Stimulated activated CD4-positive, alpha-beta T cell treated with anti-CD3 and anti-CD28 coated beads, Interleukin-15, amount 100 ng/mL, for 1 hour (primary cell): ENCODE measurements at places on chromosomes 5 and 9.

DNA sequence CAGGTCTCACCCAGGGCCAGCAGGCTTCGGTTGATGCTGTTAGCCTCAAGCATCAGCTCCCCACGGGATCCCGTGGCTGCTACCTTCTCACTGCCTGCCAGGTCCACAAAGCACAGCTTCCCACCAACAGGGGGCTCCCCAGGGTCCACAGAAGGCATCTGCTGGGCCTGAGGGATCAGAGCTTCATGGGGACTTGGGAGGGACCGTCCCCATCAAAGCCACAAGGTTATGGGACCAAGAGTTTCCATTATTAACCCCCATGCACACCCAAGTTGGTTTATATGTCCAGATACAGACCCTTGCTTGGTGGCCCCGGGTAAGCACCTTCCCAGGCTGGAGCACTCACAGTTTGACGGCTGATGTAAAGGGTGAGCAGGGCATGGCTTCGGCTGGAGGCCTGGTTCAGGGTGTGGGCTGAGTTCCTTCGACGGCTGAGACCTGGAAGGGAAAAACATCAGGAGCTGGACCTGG is 3.0 kb downstream of the KIF12 start:
- DNase-seq = no peak

DNA sequence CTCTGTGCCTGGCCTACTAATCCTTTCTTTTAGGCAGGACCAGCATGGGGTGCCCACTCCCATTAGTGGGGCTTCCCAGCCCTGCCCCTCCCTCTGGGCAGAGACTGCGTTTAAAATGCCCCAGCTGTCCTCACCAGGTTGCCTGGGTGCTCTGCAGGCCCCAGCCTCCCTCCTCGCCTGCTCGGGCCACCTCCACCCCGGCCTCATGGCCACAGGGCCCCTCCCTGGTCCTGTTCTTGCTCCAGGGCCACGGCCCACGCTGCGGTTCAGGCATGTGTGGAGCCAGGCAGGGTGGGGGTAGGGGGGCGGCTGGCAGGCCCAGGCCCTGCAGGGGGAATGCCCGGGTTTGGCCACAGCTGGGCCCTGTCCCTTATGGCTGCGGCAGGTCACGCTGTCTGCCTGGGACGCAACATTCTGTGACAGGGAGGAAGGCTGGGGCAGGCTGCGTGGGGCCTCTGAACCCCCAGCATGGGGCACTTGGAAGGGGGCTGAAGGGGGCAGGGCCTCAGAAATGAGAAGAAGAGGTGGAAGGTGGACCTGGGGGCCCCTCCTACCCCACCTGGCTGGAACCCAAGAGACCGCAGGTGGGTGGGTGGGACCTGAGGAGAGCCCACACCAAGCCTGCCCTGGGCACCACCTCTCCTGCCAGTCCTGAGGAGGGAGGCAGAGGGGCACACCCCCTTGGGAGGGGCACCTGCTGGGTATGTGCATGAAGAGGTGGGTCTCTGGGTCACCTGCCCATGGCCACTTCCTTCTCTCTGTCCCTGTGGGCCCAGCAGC is at the start of gene LCN12:
Gene LCN12, plus strand, starts transcription at position 733 of the 780 bp plus-strand sequence. CDS start 55 bp downstream, outside the sequence.
- no peak for DNase-seq

DNA sequence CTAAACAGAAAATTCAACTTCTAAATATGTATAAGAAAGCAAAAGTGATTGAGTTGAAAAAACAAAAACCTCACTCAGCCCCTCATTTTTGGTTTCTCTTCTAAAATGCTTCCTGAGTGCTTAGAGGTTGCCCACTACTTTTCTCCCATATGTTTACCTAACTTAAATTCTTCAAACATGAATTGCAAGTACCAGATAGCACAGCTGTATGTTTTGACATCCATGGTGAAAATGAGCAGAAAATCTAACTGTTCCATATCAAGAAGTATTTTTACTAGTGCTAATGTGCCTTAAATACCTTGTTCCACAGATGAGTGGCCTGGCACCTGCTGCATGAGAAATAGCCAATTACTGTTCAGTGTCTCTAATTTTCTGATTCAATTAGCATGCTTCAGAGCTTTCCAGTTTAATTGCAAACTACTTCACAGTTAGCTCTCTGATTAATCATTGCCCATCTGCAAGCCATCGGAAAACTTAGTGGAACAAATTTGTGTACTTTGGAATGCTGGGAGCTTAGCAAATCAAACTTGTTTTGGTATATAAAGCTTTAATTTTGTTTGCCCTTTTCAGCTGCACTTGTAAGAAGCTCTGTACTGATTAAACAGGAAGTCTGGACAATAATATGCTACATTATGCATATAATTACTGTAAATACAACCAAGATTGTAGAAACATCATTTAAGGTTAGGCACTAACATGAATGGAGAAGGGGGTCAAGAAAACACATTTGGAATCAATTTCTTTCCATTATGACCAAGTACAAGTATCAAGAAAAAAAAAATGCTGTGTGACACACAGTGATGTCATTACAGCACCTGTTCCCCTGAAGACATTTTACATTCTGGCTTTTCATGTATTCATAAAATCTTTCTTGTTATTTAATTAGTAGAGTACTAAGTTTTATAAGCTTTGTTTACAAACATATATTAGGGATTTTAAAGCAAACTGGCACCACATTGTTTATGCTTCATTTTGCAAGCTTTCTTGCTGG is 65.6 kb downstream of the POU5F2 start:
- no peak for DNase-seq

GRCh38 chr9:100058699-100059579 is 39.9 kb downstream of the ERP44 start:
- no peak for DNase-seq

DNA sequence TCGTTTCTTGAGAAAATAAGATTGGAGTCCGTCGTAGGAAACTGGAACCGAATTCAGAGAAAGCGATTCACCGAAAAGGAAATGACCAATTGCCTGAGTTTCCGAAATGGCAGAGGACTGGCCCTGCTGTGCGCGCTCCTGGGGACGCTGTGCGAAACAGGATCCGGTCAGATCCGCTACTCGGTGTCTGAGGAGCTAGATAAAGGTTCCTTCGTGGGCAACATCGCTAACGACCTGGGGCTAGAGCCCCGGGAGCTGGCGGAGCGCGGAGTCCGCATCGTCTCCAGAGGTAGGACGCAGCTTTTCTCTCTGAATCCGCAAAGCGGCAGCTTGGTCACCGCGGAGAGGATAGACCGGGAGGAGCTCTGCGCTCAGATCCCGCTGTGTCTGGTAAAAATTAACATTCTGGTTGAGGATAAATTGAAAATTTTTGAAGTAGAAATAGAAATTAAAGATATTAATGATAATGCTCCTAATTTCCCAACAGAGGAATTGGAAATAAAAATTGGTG is 379 bp downstream of the PCDHGA3 start:
- DNase-seq = no peak

DNA sequence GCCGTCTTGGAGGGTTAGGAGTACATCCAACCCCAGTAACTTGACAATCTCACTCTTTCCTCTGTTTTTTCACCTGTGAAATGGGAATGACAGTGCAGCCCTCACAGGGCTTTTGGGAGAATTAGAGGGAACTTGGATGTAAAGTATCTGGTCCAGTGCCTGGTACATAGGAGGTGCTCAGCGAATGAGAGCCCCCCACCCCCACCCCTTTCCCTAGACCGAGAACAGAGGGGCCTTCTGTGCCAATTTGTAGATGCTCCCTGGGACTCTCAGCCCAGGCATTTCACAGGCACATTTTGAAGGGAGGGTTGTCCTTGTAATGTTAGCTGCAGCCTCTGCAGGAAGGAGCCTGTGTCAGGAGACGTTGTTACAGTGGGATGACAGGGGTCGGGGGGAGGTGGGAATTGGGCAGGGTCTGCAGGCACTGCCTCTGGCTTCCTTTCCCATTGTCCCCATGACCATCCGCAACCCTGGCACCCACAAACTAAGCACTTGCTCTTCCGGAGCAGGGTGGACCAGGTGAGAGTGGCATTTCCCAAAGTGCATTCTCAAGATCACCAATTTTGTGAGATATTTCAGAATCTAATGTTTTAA is 47.0 kb downstream of the AMBP start:
- no peak for DNase-seq

DNA sequence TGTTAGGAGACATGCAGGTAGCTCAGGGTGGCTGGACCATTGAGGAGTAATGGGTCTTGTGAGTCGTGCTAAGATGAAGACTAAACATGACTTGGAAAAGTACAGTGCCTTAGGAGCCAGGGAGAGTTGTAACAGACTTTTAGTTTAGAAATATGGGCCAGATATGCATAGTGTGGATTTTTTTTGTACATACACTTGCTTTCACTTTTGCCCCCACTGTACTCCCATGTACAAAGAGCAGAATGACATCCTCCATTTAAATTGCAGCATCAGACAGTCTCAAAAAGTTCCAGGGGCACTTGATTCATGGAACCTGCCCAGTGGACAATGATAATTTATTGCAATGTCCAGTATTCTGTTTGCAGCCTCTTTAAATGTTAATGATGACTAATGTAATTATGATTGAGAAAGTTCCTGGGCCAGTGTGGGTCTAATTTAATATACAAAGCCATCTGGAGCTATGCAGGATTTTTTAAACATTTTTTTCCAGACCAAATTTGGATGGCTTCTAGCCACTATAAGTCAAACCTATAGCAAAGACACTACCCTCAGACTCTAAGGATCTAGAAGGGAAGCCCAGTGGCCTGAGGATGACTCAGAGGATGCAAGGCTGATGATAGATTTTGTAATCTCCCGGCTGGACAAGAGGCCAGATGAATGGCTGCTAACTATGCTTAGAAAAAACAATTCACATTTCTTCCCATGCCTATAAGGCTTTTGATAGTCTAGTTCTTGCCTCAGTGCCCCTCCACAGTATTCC is 80.1 kb downstream of the TRPC7 start:
- no peak for DNase-seq

DNA sequence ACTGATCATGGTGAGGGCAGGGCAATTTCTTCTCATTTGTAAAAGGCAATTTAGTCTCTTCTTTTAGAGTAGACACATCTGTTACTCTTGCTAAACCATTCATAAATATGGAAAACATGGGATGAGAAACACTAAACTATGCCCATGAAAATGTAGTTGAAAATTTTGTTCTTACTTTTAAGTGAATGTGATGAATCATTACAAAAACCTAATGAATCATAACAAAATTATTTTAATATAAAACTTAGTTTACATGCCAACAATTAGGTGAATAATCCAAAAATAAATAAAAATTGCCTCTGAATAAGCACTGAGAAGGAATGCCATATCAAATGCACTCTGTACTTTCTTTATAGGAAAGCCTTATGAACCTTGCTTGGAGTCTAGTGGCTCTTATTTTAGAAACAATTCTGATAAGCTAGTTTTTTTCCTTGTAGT is 297.7 kb upstream of the EFNA5 start:
- no peak for DNase-seq

- no peak for DNase-seq
Measured at GRCh38 chr9:120729791-120730241, 15.5 kb upstream of the MEGF9 start.

DNA sequence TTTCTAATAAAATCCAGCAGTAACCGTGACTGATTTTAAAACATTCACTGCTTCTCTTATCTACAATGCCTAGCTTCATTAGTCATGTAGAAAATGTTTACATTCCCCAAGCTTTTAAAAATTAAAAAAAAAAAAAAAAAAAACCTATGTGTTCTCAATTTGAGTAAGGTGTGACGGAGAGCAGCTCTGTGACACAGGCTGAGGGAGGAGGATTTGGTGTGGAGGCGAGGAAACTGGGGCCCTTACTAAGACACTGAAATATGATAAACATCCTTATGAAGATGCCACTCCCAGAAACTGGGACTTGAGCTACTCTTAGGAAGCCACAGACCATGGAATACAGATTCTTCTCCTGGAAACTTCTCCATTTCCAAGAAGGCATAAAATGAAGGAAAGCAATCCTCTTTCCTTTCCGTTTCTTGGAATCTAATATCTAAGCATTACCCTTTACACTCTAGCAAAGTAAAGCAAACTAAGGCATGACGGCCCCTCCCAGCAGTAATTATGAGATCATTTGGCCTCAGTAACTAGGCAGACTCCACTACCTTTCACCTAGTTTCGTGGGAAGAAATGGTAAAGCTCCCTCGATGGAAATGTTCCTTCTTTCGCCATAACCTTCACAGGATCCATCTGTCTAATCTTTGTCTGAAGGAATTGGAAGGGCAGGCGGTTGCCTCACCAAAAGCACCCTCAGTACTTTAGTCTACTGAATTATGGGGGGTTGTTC is 23.5 kb downstream of the GRAMD2B start:
- DNase-seq = no peak

GRCh38 chr5:37888476-37888875 is 48.6 kb upstream of the GDNF start:
- no peak for DNase-seq

DNA sequence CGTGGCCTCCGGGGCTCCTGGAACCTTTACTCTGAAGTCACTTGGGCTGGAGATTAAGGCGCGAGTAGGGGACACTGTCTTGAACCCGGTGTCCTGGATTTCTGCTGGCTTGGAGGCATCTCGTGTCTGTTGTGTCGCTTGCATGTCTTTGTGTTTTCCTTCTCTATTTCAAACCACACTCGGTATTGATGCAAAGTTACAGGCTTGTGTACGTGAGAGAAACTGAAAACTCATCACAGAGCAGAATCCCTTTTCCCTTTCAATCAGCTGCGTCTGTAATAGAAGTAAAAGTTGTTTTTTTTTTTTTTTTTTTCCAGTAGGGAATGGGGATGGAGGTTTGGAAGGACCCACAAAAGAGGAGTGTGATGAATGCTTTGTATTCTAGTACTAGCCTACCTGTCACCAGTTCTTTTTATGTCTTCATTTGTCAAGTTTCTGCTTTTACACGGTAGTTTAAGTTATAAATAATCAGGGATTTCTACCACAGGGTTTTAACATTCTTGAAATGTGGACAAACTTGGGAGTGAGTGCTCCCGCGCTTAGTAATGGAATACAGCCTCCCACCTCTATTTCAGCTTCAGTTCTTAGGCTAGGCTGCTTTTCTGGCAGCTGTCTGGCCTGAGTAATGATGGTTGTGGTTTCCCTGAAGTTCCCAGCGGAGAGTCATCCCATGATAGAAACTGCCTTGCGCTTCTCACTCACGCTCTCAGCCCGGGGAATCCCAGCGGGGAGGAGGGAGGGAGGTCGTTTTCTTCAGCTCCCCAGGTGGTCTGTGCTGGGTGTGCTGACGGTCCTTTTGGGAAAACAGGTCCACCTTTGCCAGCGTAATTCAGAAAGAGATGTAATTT is 763 bp downstream of the TJP2 start:
- DNase-seq = no peak

- DNase-seq = no peak
Measured at GRCh38 chr5:126309860-126310259, 113.3 kb upstream of the GRAMD2B start.

DNA sequence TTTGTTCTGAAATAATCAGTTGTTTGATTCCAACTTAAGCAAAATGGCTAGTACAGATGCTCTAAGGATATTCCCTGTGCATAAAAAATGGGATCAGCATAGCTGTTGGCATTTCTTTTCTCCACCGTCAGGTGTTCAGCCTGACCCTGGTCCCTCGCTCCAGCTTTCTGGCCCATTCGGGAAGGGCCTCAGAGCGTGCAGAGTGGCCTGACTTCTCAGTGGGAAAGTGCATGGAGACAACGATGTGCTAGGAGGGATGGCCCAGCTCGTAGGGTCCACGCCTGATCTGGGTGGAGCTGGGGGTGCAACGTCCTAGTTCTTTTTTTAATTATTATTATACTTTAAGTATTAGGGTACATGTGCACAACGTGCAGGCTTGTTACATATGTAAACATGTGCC is 319.1 kb upstream of the IRX4 start:
- DNase-seq = no peak

GRCh38 chr5:2007496-2007877 is 124.8 kb upstream of the IRX4 start:
- no peak for DNase-seq
